ENCODE measurements at places on chromosomes 3 and 15.

GRCh38 chr3:125116311-125117080, 60.7 kb upstream of the HEG1 start:
- no peak for DNase-seq

GRCh38 chr15:85479071-85479647, 98.8 kb downstream of the AKAP13 start:
- no peak for DNase-seq

GRCh38 chr3:36394176-36394575, 13.9 kb downstream of the STAC start:
- DNase-seq = no peak

- DNase-seq = no peak
Measured at GRCh38 chr3:138824114-138824506, 10.6 kb downstream of the PIK3CB start.

DNA sequence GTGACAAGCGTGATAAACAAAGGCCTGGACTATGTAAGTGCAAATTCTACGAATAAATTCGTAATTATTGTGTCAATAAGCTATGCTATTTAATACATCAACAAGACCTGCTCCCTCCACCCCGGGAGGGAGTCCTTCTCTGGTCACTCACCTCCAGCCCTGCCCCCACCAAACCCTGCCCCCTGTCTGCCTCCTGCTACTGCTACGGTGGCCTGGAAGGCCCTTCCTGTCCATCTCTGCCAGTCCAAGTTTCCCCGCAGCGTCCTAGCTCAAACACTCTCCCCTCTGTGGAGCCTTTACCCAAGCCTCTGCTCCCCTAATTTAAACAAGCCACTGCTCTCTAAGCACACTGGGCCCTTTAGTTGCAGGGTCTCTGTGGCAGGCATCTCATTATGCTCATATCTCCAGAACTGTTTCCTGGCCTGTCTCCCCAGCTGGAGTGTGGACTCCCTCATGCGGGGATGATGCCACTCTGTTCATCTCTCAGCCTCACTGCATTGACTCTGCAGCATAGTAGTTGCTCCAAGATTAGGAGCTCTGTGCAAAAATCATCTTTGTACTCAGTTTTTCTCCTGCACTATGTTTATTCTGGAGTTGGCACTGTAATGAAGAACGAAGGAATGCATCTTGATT, 241.2 kb downstream of the NTRK3 start:
- no peak for DNase-seq

GRCh38 chr3:4634894-4635293, 141.7 kb downstream of the ITPR1 start:
- DNase-seq = no peak

GRCh38 chr3:189967254-189967865, 153.3 kb downstream of the P3H2 start:
- no peak for DNase-seq

DNA sequence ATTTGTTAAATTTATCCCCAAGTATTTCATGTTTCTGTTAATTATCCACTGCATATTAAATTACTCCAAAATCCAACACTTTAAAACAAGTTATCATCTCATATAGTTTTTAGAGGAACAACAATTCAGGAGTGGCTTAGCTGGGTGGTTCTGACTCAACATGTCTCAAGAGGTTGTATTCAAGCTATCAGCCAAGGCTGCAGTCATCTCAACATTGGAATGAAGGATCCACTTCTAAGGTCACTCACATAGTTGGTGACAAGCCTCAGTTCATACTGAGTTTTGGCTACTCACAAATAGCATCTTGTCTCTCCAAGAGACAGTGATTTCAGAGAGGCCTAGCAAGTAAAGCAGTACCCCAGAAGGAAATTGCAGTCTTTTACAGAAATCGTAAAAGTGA, 134.7 kb downstream of the NR2E3 start:
- no peak for DNase-seq

- no peak for DNase-seq
Measured at GRCh38 chr3:112813723-112814171, 32.9 kb downstream of the CD200R1L start.

DNA sequence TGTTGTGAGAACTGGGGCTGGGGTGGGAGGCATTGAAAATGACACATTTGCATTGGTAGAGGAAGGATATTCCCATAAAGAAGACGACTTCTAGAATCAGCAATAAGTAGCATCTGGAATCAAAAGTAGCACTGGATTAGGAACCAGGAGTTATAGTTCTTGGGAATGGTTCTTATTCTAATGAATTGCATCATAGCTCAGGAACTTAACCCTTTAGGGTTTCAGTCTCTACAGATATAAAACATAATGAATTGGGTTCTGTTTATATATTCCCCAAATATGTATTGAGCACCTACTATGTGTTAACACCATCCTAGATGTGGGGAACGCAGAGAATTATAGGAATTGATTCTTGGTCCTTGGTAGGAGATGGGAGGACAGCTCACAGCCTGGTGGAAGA, 16.3 kb upstream of the SNRK start:
- DNase-seq = no peak

DNA sequence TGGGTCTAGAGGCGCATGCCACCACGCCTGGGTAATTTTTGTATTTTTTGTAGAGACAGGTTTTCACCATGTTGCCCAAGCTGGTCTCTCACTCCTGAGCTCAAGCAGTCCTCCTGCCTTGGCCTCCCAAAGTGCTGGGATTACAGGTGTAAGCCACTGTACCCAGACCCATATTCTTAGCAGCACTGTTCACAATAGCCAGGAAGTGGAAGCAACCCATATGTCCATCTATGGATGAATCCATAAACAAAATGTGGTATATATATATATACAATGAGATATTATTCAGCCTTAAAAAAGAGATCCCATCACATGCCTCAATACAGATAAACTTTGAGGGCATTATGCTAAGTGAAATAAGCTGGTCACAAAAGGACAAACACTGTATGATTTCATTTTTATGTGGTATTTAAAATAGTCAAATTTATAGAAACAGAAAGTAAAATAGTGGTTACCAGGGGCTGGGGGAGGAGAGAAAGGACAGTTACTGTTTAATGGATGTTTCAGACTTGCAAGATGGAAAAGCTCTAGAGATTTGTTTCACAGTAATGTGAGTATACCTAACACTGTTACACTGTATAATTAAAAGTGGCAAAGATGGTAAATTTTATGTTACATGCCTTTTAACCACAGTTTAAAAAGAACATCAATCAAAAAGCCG, 35.7 kb upstream of the GRAMD1C start:
- no peak for DNase-seq

DNA sequence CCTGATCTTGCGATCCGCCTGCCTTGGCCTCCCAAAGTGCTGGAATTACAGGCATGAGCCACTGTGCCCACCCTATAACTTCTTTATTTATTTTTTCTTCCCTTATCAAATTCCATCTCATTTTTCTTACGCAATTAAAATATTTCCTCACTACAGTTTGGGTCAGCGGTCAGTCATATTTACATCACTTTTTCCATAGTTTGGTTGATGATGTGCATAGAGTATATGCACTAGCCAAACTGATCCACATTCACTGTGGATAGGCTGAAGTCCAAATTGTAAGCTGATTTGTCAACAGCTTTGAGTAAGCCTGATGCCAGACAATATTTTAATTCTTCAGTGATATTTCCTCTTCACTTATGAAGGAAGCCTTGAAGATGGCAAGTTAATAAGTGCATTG, 256.3 kb downstream of the TIGIT start:
- DNase-seq = no peak

GRCh38 chr3:186143250-186143649, 34.4 kb upstream of the ETV5 start:
- DNase-seq = no peak

Data from forelimb muscle (tissue), 1 donor.